ENCODE measurements at places on chromosomes 16 and 17.
A peak's percentile ranks its signal among the peaks of the same experiment; 100 is the strongest.

GRCh38 chr16:65845466-65846209 lies 520.9 kb upstream of the CDH5 start:
- no peak for DNase-seq

DNA sequence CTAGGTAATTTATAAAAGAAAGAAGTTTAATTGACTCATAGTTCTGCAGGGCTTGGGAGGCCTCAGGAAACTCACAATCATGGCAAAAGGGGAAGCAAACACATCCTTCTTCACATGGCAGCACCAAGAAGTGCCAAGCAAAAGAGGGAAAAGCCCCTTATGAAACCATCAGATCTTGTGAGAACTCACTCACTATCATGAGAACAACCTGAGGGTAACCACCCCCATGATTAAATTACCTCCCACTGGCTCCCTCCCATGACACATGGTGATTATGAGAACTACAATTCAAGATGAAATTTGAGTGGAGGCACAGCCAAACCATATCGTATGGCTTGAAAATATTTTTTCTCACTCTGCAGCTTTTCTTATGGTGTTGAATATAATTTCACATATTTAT lies 151.7 kb downstream of the ANKFN1 start:
- no peak for DNase-seq

- DNase-seq, result no peak
These were observed 4.4 kb upstream of the ASGR1 start for GRCh38 chr17:7183433-7184090.

DNA sequence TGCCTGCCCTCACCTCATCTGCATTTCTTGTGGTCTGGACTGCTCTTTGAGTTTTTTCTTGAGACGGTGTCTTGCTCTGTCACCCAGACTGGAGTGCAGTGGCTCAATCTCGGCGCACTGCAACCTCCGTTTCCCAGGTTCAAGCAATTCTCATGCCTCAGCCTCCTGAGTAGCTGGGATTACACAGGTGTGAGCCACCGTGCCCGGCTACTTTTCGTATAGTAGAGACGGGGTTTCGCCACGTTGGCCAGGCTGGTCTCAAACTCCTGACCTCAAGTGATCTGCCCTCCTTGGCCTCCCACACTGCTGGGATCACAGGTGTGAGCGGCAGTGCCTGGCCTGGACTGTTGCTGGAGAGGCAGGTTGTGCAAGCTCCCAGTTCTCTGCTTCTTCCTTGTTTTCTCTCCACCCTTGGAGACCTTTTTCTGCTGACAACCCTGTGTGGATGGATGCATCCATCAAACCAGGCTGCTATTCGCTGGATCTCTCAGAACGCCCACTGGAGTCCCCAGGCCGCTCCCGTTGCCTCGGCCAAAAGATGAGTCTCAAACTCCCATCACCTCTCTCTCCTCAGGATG lies 22.7 kb upstream of the DBNDD1 start:
- no peak for DNase-seq

DNA sequence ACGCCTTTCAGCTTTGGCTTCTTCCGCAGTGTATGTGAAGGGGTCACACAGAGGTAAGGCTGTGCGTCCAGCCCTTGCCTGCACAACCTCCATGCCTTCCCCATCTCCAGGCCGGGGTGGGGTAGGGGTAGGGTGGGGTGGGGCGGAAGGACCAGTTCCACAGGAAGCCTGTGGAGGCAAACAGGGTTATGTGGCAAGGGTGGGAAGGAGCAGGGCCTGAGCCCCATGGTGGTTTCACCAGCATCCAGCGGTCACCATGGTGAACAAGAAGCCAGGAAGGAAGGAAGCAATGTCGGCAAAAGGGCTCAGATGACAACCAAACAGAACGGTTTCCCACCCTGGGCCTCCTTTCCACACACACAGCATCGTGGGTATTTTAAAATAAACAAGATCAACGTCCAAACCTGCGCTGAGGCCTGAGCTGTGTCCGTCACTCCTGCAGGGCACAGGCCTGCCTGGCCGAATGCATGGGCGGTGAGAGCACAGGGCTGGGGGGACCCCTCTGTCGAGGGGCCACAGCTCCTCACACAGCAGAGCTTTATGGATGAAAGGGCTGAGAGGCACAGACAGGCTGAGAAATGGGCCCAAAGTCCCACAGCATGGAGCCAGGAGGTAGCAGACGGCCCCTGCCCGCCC lies 80.5 kb downstream of the ZNF778 start:
- no peak for DNase-seq

- no peak for DNase-seq
These were observed 55.2 kb downstream of the EPN2 start for GRCh38 chr17:19292377-19292711.

GRCh38 chr16:12681653-12682052 lies 122.0 kb downstream of the CPPED1 start:
- no peak for DNase-seq

- DNase-seq, result no peak
These were observed 37.0 kb downstream of the NUBP1 start for GRCh38 chr16:10780628-10781027.

- no peak for DNase-seq
These were observed 8.0 kb upstream of the MYL4 start for GRCh38 chr17:47201166-47201565.

DNA sequence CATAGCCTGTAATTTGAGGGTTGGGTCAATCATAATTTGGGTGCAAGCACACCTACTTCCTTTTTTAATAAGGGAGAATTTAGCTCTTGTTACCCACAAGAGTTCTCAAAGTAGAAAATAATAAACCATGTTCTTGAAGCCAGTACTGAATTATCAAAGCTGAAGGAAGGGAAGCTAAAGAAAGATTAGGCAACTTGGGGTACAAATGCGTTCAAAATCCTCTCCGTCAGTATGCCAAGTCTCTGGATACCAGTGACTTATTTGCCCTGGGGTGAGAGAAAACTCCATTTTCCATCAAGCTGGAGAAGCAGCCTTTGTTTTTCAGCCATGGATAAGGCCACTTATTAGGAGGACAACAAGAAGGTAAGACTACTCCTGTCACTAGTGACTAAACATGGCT lies 23.5 kb upstream of the DHRS13 start:
- no peak for DNase-seq

DNA sequence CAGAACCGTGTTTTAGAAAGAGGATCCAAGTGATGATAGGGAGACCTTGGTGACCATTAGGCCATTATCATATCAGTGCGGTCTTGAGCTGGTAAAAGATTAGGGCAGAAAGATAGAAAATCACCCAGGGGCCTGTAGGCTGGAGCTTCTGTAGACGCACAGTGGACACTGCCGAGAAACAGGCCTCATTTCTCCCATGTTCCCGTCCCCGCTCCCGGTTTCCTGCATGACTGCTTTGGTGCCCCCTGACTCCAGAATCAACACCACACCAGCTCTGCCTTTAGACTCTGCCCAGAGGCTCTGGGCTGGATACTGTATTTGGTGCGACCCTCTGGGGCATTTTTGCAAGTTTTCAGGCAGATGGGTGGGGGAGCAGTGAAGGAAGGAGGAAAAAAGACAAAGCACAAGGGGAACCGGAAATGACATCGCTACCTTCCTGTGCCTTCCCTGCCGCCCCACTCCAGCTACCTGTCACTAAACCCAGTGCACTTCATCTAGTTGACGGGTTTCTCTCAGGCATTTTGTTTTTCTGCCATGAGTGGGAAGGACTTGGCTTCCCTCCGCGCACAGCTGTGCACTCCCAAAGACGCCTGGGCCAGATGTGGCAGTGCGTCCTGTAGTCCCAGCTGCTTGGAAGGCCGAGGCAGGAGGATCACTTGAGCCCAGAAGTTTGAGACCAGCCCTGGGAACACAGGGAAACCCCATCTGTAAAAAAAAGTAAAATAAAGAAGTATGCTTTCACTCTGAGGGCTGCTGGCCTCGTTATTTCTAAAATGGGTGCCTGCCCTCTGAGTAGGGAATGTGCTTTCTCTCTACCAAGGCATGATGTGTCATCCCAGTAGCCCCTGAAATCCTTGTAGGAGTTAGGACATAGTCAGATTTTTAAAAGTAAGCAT lies 214.1 kb downstream of the RPTOR start:
- DNase-seq, result peak; percentile 33

DNA sequence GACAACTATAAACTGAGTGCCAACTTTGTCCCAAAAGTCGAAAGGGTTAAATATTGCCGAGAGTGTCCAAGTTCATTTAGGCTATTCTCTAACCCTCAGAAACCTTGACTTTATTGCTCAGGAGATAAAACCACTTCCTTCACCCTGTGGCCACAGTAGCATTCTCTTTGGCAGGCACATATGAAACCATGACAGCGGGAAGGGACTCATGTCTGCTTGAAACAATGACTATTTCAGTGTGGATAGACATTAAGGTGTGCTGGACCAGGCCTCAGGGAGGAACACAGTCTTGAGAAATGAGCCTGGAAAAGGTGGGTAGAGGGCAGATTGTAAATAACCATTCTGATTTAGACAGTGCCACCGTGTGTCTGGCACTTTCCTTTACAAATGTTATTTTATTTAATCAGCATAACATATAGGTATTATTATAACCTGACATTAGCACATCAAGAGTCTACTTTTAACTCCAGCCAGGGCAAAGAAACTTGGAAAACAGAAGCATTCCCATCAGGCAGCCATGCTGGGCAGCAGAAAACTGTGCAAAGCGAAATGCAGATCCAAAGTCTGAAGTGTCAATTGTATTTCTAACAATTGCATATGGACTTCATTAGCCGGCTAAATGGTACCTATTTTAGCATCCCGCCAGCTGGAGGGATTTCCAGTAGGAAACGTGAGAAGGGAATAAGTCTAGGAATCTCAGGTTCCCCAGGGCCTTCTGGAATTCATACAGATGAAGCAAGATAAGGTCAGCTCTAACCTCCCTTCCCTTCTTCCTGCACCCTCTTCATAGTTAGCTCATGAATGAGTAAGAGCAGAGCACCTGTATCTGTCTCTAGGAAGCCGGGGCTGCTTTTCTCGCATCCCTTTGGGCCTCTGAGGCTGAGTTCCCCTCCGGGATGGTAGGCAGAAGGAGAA lies 212.8 kb upstream of the ELAC2 start:
- no peak for DNase-seq

DNA sequence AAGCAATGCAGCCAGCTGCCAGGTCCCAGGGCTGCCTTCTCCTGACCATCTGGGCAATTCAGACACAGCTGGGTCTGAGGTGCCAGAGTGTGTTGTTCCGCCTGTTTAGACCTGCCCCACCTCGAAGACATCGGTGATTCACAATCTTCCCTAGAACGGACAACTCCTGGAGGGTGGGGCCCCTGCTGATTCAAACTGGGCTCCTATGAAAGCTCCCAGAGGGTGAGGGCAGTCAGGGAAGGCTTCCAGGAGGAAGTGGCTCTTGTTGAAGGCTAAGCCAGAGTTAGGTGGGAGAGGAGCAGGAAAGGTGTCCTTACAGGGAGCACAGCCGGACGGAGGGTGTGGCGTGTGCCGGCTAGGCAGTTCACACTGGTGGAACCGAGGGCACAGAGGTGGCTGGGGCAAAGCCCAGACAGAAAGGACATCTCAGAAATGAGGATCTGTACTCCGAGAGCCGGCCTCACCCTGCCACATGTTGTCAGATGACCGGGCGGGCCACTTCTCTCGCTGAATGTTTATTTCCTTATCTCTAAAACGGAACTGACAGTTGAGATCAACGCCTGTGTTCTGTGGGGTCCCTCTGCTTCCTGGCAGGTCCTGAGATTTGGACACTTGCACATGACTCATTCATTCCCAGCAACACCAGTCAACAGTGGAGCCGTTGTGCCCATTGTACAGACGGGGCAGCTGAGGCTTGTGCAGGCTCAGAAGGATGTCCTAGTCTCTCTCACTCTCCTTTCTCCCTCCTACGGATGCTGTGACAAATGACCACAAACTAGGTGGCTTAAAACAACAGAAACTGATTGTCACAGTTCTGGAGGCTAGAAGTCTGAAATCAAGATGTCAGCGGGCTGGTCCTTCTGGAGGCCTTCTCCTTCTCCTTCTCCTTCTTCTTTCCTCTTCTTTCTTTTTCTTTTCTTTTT lies 26.9 kb upstream of the LITAF start:
- DNase-seq, result peak; percentile 31

DNA sequence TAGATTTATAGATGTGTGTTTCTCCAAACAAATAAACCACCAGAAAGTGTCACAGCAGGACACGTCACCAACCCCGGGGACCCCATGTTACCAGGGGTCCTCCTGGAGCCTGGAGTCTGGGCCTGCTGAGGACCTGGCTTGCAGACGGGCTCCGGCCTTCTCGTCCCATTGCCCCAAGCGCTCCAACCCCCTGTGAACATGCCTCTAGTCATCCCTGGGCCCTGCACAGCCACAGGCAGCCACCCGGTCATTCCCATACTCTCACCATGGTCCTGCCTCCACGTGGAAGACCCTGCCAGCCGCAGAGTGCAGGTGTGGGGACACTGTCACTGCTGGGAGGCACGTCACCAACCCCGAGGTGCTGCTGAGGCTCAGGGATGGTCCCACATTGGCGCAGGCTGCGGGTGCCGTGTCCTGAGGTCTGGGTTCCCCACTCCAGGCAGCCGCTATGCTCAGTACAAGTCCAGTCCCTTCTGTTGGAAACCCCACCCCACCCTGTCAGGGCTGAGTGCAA lies 4.5 kb downstream of the SECTM1 start:
- no peak for DNase-seq

- DNase-seq, result no peak
These were observed 42.9 kb upstream of the KSR1 start for GRCh38 chr17:27413315-27413714.

GRCh38 chr17:7260651-7261378 lies 1.5 kb downstream of the CLDN7 start:
- DNase-seq, result peak; percentile 45

GRCh38 chr17:34637548-34638525 lies 58.5 kb downstream of the TMEM132E start:
- peak; percentile 85 for DNase-seq

GRCh38 chr16:13307255-13307654 lies 405.9 kb downstream of the SHISA9 start:
- DNase-seq, result no peak

GRCh38 chr17:82351713-82352488 lies 7.1 kb upstream of the TEX19 start:
- DNase-seq, result peak; percentile 86

GRCh38 chr17:64507413-64507782 lies 621 bp downstream of the CEP95 start:
- DNase-seq, result peak; percentile 17

DNA sequence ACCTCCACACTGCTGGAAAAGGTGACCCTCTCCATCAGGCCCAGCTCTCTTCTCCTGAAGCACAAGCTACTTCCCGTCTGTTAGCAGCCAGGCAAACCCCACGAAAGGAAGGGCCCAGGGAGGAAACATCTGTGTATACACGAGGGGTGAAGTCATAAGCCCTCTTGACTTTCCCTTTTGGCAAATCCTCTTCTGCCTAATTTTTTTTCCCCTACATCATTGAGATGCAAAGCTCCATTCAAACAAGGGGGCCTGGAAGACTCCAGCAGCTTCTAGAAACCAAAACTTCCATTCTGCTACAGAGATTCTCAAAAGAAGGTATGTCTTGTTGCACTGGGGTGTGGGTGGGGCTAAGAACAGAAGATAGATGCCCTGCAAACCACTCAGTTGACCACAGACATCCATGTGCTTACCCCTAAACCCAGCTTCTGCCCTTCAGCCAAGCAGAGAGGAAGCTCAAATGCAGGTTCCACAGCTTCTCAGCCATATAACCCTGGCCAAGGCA lies 145.6 kb upstream of the RCVRN start:
- DNase-seq, result no peak

DNA sequence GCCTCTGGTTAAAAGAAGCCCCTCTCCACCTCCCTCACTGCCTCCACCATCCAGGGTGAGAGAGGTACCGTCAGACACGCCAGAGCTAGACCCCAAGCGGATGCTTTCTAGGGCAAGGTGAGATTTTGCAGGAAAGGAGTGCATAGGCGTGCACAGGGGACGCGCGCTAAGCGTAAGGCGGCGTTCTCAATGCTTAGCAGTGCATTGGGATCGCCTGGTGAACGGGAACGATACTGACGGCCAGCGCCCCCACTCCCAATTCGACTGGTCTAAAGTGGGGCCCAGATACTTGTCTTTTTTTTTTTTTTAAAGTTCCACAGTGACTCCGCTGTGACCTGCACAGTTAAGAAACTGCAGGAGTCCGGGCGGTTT lies 57.9 kb upstream of the CREBBP start:
- DNase-seq, result no peak

All from activated naive CD8-positive, alpha-beta T cell treated with anti-CD3 and anti-CD28 coated beads, Interleukin-2, amount 50 U/mL, for 24 hours (primary cell).